Fibroblast of villous mesenchyme (primary cell): ENCODE measurements at places on chromosomes 11 and 22.

- DNase-seq: no peak
These were observed at the start of gene ADORA2A for GRCh38 chr22:24427500-24428164. TSS of gene ADORA2A (plus strand) at chr22:24427599. CDS start at chr22:24433405, 5,806 bp downstream.

DNA sequence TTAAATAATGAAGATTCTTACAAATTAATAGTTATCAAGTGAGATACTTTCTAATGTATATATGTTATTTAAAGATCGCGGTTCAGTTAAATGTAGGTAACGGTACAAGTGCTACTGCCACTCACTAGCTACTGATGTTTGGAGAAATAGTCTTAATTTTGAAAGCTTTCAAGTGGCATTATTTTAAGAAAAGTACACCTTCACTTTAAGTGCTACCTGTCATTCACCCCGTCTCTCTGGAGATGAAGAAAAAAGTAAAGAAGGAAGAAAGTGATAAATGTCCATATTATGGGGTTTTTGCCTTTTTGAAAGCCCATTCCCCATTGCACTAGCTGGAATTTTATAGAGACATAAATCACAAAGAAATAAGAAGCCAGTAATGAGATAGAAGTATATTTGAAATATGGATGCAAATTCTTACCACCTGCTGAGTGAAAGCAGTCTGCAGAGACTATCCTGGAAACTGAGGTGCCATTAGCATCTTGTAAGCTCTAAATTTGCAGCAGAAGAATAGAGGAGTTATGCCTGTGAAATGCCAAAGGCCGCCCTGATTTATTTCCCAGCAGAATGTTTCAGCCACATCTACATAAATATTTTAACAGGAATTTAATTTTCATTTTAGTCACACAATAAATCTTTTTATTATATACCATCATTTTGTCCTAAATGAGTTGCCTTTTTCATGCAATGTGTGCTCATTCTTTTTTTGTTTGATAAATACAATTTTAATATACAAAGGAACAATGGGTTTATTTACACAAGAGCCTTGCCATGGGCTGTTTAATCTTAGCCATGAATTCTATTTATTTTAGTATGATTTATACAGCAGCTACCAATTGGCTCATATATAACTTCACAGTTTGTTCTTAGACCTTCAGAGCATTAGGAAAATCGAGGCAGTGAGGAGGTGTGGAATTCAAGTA, 489.9 kb upstream of the RAG2 start:
- no peak for DNase-seq

DNA sequence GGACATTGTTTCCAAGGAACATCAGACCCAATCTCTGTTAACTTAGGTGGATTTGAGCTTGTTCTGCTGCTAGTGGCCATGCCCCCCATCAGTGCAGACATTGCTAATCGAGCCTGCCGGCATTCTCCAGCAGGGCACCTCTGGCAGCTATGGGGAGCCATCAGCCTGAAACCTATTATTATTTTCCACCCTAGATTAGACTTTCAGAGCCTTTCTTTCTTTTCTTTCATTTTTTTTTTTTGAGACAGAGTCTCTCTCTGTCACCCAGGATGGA, 4.9 kb downstream of the CACNA1I start:
- DNase-seq: no peak

DNA sequence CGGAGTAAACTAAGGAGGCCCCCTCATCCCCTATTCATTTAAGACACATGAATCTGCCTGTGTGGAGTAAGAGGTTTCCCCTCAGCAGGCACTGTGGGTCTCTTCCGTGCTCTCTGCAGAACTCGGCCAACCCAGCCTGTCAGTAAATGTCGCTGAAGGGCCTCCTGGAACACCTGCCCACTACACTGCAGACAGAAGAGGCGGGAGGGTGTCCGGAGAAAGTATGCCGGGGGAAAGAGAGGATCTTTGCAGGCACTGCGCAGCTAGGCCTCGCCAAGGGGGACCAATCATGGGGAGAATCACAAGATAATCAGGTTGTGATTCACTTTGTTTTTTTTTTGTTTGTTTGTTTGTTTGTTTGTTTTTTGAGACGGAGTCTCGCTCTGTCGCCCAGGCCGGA, 110.8 kb downstream of the MORC2 start:
- no peak for DNase-seq

- DNase-seq: peak; percentile 81
These were observed 5.7 kb upstream of the ACAT1 start for GRCh38 chr11:108115500-108116140.

GRCh38 chr11:8480858-8481257, 113.2 kb downstream of the STK33 start:
- DNase-seq: no peak

GRCh38 chr11:71076525-71077304, 175.7 kb downstream of the SHANK2 start:
- no peak for DNase-seq

DNA sequence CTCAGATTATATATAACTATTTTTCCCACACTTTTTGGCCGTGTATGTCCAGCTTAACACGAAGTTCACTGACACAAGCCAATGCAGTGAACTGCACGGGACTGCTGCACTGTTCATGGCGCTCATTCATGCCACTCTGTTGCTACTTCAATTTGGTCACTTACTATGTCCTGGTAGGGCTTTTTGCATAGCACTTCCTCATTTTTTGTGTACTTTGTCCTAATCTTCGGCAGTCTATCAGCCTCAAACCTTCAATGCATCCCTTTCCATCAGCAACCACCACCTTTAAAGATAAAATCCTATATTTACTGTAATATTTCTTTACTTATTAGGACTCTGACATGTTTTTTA, 18.7 kb upstream of the ARHGAP32 start:
- DNase-seq: no peak

- DNase-seq: no peak
These were observed 46.3 kb downstream of the IGLL1 start for GRCh38 chr22:23533771-23534191.

GRCh38 chr11:2570841-2571597, 126.2 kb downstream of the KCNQ1 start:
- no peak for DNase-seq

DNA sequence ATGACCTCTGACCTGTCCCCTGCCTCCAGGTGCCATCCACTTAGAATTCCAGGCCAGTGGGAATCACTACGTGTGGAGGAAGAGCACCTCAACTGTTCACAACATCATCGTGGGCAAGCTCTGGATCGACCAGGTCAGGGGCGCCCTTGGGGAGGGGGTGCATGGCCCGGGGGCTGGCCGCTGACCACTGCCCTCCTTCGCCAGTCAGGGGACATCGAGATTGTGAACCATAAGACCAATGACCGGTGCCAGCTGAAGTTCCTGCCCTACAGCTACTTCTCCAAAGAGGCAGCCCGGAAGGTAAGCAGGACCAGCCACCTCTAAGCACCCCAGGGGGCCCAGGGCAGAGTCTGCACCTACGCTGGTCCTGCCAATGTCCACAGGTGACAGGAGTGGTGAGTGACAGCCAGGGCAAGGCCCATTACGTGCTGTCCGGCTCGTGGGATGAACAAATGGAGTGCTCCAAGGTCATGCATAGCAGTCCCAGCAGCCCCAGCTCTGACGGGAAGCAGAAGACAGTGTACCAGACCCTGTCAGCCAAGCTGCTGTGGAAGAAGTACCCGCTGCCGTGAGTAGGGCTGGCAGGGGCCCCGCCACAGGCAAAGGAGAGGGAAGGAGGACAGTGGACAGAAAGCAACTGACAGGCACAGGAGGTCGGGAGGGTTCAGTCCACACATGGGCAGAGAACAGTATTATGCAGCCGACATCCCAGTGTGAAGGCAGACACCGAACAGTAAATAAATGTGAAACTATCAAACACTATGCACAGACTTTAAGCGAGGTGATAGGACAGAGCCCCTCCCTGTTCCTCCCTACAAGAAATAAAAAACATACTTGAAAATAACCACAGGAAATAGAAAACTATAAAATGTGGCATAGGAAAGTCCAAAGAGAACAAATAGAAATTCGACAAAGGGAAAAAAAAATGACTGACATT, 74.9 kb downstream of the MORC2 start:
- no peak for DNase-seq

DNA sequence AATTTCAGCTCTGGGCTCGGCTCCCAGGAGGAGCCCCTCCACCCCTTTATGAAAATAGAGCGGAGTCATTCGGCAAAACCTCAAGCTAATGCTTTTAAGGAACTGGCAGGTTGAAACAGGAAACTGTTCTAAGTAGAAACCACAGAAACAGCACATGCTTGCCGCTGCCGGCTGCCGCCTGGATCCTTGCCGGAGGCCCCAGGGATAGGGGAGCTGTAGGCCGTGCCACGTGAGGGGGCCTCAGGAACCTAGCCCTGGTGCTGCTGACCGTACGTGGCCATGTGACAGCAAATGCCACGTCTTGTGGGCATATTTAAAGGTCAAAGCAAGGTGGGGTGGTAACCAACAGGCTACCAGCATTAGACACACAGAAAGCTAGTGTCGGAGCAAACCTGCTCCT, 77.9 kb upstream of the TIMP3 start:
- DNase-seq: peak; percentile 94

DNA sequence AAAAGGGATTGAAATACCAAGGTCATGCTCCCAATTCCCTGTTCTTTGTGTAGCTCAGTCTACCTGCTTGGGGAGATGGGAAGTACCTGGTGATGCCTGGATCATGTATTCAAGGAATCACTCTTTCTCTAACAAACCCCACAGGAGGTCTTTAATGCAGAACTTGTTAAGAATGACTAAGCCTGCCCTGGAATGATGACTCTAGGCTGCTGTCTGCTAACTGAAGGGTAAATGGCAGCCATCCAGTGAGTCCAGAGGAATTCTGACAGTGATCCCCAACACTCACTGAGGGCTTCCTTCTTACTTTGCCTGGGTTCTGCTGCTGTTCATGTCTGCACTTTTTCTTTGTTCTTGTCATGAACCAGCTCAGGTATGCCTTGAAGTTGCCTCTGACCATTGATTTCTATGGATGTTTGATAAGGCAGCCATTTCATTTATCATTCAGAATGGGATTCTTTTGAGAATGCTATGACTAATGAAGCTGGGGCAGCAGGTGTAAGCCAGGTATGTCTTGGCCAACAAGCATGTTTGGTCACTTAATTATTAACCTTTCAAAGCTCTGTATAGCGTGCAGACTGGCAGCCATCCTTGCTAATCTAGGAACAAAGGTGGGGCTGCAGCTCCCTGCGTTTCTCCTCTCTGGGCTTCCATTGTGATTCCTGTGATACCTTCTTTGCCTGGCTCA, 11.4 kb downstream of the PRSS23 start:
- DNase-seq: peak; percentile 33

DNA sequence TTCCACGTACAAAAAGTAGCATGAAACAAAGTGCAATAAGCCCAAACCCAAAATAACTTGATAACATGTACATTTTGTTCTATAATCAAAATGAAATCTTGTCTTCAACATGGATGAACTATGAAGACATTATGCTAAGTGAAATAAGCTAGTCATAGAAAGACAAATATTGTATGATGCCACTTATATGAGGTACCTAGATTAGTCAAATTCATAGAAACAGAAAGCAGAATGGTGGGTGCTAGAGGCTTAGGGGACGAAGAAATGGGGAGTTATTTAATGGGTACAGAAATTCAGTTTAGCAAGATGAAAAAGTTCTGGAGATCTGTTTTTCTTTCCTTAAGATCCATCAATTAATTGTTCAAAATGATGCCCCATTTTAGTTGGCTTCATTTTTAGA, 7.5 kb downstream of the PGM2L1 start:
- no peak for DNase-seq

- DNase-seq: no peak
These were observed 13.4 kb upstream of the KCNJ11 start for GRCh38 chr11:17401841-17402240.

DNA sequence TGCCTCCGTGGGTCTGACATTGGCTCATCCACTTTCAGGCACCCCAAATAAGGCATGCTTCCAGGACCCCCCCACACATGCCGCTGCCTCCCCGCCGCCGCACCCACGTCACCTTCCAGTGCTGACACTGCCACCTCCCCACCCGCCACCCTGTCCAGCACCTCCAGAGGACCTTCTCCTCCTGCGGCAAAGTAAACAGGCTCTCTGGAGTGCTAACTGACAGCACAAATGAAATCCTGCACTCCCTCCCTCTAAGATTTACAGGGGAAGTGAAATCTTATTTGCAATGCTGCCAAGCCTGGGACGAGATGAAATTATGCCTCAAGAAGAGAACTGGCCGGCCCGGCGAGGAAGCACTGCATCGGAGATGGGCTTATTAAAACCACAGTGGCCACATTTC, 35.3 kb downstream of the MACROD1 start:
- no peak for DNase-seq

DNA sequence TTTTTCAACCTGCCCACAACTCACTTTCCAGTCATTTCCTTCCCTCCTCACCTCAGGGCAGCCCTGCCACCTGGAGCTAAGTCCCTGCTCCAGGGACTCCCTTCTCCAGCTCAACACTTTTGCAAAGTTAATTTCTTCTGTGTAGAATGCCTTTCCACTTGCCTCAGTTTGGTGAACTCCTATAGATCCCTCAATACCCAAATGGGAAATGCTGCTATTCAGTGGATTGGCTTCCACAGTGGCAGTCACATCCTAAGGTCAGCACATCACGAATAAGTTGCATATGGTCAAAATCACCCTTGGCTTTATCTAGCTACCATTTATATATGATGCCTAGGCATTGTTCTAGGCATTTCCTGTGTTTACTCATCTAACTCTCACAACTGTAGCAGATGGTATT, 23.6 kb downstream of the GDPD5 start:
- no peak for DNase-seq

- DNase-seq: peak; percentile 34
These were observed 5.3 kb upstream of the OR52M1 start for GRCh38 chr11:4539603-4540219.

- DNase-seq: peak; percentile 74
These were observed 241.4 kb downstream of the TTC28 start for GRCh38 chr22:28438183-28438768.

DNA sequence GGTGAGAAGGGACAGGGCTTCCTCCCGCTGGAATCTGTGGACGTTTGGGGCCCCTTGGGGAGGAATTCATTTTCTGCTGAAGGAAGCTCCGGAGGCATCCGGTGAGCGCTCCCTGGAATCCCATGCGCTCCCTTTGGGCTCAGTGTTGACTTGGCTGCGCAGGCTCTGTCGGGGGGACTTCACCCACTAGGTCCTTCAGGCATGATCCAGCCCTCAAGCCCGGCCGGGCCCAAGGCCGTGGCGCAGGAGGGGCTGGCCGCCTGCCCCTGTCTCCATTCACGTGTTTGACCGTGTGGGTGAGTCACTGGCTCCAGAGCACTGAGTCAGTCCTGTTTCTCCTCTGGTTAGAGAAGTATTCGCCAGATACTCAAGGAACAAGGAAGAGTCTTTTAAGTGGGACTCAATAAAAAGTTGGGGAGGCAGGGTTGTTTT, 1.4 kb downstream of the CTTN start:
- peak; percentile 96 for DNase-seq

DNA sequence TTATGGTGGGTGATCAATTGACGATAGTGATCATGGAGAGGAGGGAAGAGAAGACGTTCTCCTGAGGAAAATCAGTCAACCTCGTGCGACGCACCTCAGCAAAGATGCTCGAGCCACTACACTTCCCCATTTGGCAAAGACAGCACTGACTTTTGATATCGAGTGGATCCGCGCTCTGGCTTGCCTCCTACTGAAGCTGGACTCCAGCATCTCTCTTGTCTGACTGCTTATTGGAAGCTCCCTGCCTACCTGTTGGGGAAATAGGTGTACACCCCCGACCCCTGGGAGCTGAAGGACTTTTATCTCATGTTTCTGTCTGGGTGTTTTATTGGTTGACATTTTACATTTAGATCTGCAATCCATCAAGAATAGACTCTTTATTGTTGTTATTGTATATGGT, 476.8 kb upstream of the B3GAT1 start:
- DNase-seq: no peak
